Stimulated activated CD4-positive, alpha-beta T cell treated with anti-CD3 and anti-CD28 coated beads, Interleukin-12 subunit alpha, Interleukin-12 subunit beta, amount 100 ng/mL, for 24 hours (primary cell): ENCODE measurements at places on chromosomes 4 and X.

- no peak for DNase-seq
Measured at GRCh38 chr4:127586922-127587571, 45.7 kb upstream of the INTU start.

GRCh38 chr4:926538-926937 is 5.6 kb downstream of the GAK start:
- DNase-seq: no peak

DNA sequence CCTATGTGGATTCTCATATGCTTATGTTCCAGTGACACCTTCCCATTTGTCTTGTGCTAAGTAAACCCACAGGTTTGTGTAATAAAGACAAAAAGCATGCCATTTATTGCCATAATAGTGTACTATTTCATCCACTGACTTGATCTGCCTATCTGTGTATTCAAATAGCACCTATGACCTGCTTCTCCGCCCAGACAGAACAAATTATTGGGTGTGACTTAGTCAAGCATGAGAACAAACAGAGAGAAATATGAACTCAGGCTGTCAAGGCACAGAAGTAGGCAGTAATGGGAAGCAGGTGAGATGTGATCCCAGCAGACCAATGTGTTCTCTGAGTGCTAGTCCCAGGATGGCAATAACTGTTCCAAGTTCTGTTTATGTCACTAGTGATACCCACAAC is 25.4 kb downstream of the ELOVL6 start:
- DNase-seq: no peak

DNA sequence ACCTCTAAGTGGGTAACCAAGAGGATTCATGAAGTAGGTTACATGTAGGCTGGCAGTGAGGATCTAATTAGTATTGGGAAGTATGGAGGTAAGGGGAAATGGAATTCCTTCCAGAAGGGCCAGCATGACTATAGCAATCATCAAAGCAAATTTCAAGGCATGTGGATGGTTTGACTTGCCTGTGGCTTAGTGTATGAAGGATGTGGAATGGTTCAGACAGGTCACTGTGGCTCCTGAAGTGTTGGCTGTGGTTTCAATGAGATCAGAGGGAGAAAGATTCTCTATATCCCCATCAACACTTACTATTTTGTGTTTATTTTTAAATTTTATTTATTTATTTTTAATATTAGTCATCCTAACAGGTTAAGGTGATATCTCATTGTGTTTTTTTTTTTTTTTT is 121.6 kb upstream of the TBC1D9 start:
- DNase-seq: no peak
